C1 segment of cervical spinal cord (tissue), 14 donors: ENCODE measurements at places on chromosomes 6 and 20.

GRCh38 chr6:23454080-23454976, 671.7 kb upstream of the NRSN1 start:
- no peak for DNase-seq

DNA sequence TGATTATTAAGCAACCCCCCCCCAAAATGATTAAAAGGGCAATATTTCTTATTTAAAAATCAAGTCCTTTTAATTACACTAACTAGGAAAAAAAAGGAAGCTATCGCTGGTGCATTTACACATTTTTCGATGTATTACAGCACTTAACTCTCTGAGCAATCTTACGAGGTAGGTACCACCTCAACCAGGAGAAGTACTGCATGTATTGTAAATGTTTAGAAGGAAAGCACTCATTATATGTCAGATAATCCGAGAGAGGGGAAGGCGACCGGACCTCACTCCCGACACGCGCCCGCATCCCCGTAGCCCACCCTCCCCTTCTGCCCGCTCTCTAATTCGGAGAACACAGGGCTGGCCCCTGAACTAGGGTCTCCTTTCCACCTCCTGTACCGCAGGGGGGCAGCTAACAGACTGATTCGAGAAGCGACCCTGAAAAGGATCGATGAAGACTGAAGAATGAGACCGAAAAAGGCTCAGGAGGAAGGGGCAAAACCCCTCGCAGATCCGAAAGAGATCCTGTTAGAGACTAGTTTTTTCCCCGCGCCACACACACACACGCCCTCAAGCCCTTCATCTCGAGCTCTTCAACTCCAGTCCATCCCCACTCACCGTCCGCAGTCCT, 337 bp downstream of the ESF1 start:
- no peak for DNase-seq

GRCh38 chr6:68328156-68328555, 306.9 kb upstream of the ADGRB3 start:
- no peak for DNase-seq

DNA sequence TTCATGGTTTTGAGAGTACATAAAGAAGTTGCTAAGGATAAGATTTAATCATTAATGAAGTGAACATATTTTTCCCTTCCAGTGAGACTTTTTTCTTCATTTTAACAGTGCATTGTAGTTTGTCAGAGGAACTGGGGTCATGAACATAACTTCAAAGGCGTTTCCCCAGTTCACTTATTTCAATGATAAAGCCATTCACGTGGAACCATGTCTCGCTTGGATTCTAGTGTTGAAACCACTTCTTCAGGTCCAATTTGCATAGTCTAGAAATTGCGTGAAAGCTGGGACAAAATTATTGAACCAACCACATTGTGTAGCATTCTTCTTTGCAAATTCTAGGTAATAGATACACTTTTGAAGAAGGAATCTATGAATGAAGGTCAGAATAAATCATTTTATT, 197.0 kb downstream of the CLIC5 start:
- no peak for DNase-seq

- DNase-seq, result no peak
These were observed 31.3 kb downstream of the MARCKS start for GRCh38 chr6:113888493-113888892.

- no peak for DNase-seq
These were observed 46.4 kb downstream of the AKAP12 start for GRCh38 chr6:151286214-151286613.

DNA sequence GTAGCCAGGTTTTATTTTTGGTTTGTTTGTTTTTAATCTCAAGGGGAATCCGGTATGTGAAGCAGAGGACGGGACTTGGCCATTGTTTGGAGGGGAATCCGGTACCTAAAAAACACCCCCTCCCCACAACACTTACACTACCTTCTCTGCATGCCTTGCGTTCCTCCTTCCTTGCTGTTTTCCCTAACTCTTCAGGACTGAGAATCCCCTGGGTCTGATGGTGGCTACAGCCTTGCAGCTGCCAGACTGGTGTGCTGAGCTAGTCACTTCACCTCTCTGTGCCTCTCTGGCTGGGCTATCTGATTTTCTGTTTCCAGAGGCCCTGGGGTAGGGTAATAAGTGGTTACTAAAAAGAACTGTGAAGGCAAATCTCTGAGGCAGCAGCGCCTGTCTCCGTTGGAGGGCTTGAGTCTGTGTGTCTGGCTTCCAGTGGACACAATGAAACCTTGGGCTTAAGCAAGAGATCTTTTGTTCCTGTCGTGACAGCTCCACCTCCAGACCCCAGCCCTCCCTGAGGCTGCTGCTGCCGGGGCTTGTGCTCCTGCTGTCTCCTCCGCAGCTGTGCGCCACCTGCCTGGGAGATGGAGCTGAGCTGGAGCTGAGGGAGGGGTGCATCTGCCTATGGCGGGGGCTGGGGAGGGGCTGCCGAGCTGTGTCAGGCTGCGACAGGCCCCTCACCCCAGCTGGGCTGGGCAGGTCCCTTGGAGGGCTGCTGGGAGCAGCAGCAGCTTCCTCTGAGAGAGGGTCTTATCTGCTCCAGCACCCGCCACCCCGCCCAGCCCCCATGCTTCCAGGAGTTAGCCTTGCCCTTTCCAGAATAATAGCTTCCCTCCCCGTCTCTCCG, 65.8 kb upstream of the CCDC167 start:
- DNase-seq, result no peak

DNA sequence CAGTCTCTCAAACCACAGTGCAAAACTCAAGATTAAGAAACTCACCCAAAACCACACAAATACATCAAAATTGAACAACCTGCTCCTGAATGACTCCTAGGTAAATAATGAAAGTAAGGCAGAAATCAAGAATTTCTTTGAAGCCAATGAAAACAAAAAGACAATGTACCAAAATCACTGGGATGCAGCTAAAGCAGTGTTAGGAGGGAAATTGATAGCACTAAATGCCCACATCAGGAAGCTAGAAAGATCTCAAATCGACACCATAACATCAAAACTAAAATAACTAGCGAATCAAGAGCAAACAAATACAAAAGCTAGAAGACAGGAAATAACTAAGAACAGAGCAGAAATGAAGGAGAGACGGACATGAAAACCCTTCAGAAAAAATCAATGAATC, 70.5 kb downstream of the TBC1D32 start:
- DNase-seq, result no peak

- DNase-seq, result no peak
These were observed 538 bp upstream of the ENPP1 start for GRCh38 chr6:131807321-131807643.

DNA sequence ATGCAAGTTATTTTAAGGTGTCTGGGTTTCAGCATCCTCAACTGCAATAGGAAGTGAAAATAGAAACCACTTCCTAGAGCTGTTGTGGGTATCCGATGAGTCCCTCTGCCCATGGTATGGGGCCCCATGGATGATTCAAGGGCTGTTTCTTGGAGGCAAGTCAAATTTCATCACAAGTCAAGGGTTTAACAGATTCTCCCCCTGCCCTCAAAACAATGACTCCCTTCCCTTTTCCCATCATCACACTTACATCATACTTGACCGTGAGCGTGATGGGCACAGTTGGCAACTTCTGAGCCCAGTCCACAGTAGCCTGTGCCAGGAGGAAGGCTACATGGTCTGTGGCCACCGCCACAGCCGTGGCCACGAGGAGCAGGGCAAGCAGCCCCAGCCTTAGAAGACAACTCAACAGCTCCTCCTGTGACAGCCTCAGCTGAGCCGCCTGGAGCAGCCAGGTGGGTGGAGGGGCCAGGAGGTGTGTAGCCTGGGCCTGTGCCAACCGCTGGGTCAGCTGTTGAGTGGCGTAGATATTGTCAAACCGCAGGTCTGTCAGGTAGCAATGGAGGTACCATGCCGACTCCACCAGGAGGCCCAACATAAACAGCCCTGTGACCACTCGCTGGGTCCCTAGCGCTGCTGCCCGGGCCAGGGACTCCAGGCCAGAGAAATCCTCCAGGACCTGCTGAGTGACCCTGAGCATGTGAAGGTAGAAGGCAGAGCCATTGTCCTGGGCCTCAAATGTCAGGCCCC, 5.2 kb downstream of the OCSTAMP start:
- no peak for DNase-seq

GRCh38 chr6:111715321-111715720, 109.6 kb upstream of the TRAF3IP2 start:
- peak; percentile 9 for DNase-seq
